PC-3 (cell line): ENCODE measurements at places on chromosomes 2 and 18. TPM values are rescaled to one million over a fixed set of nuclear protein-coding genes. Genes with fewer than 3 reads are reported as not detected.

Gene KIF5C
- 4.0 and 7.3 TPM in 2 replicates for total RNA-seq

Gene DSC3
- total RNA-seq = 11.1 and 14.6 TPM in 2 replicates

Gene FECH
- 87.7 and 136 TPM in 2 replicates for total RNA-seq

Gene IL1B
- total RNA-seq = 48.4 and 67.5 TPM in 2 replicates

Gene EMILIN1
- 0.69 and 0.75 TPM in 2 replicates for total RNA-seq

Gene C2orf15
- total RNA-seq = 3.3 and 4.4 TPM in 2 replicates

Gene ITGAV
- total RNA-seq = 23.5 and 25.2 TPM in 2 replicates
